ENCODE measurements at places on chromosomes 7 and 10. TPM values are rescaled to one million over a fixed set of nuclear protein-coding genes. Genes with fewer than 3 reads are reported as not detected.

DNA sequence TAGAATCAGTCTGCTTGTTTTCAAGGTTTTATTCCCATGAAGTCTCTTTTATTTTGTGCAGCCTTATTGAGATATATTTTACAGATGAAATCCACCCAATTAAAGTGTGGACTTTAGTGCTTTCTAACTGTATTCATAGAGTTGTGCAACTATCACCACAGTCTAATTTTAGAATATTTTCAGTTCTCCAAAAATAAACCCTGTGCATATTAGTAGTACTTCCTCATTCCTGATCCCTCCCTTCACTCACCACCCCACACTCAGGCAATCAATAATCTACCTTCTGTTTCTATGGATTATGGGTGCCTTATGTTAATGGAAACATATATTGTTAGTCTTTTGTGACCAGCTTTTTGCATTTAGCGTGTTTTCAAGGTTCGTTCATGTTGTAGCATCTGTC, 185.7 kb upstream of the TMEM72 start:
- no peak for DNase-seq
- H3K27me3 ChIP-seq, result no peaks in the 10 kb centered on the region
- no peak overlapping the region for H3K27ac ChIP-seq
- H3K4me1 ChIP-seq, result no peaks in the 10 kb centered on the region

GRCh38 chr10:11934262-11934661, 108.3 kb downstream of the UPF2 start:
- H3K4me3 ChIP-seq, result no peak overlapping the region
- peaks cover 36% of the 10 kb centered on the region for H3K36me3 ChIP-seq
- no peaks in the 10 kb centered on the region for H3K27me3 ChIP-seq
- DNase-seq, result no peak
- H3K4me1 ChIP-seq, result no peaks in the 10 kb centered on the region

DNA sequence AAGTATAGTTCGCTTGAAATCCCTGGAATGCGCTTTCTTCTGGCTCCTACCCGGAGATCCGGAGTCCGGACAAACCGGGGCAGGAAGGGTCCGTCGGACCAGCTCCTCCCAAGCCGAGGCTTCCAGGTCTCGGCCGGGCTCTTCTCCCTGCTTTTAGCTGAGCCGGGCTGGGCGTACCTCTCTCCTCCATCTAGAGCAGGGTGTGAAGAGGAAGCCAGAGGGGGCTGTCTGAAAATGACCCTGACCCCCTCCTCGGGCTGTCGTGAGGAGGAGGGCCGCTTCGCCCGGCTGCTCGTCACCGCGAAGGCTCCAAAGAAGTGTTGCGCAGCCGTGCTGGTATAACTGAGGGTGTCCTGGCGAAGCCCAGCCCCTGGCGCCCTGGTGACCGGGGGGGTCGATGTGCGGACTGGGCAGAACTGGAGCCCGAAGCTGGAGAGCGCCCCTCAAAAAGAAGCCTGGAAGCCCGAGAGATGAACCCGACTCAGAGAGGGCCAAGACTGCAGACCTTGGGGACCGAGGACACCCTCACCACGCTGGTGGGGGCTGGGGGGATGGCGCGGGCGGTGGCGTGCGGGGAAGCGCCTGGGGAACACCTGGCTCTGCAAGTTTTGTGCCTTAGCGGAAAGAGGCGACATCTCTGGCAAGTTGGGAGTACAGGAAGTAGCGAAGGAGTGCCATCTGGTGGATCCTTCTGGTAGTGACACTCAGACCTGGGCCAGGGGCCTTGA, 5.7 kb downstream of the KAZALD1 start:
- H3K27ac ChIP-seq, result peak overlapping the region; percentile 13
- peak; percentile 97 for DNase-seq
- H3K4me1 ChIP-seq, result peaks cover 12% of the 10 kb centered on the region
- H3K4me3 ChIP-seq, result peak overlapping the region; percentile 60

GRCh38 chr7:112089551-112089950, 116.6 kb downstream of the DOCK4 start:
- no peak overlapping the region for H3K27ac ChIP-seq
- no peak overlapping the region for H3K4me3 ChIP-seq
- no peak for DNase-seq

GRCh38 chr7:38318241-38318640, 44.8 kb upstream of the TARP start:
- no peak for DNase-seq
- no peak overlapping the region for H3K4me3 ChIP-seq
- no peaks in the 10 kb centered on the region for H3K27me3 ChIP-seq
- peak overlapping the region; percentile 31 for H3K27ac ChIP-seq
- no peaks in the 10 kb centered on the region for H3K36me3 ChIP-seq

DNA sequence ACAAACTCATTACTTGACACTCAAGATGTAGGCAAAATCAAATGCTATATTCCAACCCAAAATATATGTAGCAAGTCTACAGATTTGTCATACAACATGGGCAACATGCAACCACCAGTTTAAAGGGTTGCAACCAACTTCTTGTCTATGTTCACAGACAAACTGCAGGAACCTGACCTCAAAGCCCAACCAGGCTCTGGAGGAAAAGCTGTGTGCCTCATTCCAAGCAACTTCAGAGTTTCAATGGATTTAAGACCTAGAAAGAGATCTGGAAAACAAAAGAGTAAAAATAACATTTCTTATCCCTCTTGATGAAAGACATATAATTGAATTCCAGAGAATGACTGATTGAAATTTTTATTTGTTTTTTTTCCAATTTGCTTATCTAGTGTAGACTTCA, 300.5 kb upstream of the ETV1 start:
- H3K4me1 ChIP-seq, result no peaks in the 10 kb centered on the region
- H3K4me3 ChIP-seq, result no peak overlapping the region
- DNase-seq, result no peak
- H3K36me3 ChIP-seq, result no peaks in the 10 kb centered on the region

DNA sequence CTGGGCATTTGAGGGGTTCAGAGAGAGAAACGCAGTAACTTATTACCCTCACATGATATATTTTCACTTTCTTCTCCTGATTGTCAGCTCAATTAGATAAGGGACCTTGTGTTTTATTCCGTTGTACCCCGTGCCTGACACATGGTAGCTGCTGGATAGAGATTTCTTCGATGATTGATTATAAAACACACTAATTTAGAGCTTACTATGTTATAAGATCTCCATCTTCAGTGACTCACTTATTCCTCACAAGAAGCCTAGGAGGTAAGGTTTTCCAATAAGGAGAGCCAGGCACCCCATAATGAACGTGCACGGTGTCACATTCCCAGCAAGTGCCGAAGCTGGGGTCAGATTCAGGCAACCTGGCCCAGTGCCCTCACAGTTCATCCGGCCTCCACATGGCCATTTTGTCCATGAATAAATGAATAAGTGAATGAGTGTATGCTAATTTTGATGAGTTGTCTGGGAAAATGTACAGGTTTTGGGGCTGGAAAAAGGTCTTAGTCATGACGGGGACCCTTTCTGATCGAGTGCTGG, 138.1 kb upstream of the CDCA7L start:
- H3K4me3 ChIP-seq, result peak overlapping the region; percentile 68
- H3K27ac ChIP-seq, result no peak overlapping the region
- no peaks in the 10 kb centered on the region for H3K36me3 ChIP-seq
- DNase-seq, result no peak
- H3K4me1 ChIP-seq, result no peaks in the 10 kb centered on the region

- no peak overlapping the region for H3K4me3 ChIP-seq
- no peaks in the 10 kb centered on the region for H3K27me3 ChIP-seq
- H3K36me3 ChIP-seq, result no peaks in the 10 kb centered on the region
- no peaks in the 10 kb centered on the region for H3K4me1 ChIP-seq
Measured at GRCh38 chr7:171912-172515, 20.4 kb upstream of the FAM20C start.

DNA sequence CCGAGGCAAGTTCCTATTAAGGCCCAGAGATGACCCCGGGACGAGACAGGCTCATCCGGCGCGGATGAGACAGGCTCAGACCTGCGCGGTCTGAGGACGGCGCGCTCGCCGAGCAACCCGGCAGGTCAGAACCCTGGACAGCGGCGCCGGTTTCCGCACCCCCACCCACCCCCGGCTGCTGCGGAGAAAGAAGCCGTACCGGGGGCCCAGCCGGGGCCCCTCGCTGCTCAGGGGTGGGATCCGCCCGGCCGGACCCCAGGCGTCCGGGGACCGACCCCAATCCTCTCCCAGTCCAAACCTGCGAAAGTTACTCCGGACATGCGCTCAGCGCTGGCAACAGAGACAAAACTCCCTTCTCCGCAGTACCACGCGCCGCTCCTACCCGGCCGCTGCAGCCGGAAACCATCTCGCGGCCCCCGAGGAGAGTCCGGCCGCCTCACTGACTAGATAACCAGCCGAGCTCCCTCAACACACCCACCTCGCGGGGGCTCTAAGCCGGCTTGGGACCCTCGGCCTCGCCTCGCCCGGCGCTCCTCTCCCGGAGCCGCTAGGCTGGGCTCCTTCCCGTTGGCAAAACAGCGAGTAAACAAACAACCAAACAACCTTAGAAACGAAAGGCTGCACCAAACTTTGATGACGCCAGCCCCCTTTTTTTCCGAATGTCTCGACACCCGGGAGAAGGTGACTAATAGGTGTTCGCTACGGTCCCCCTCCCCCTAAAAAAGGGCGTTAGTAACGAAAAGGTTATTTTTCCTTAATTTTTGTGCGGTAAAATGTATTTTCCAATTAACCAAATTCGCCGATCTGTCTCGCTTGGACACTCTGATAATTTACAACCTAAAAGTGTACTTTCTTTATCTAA, 2.3 kb upstream of the DRGX start:
- H3K27ac ChIP-seq, result no peak overlapping the region
- no peak for DNase-seq
- no peak overlapping the region for H3K4me3 ChIP-seq
- no peaks in the 10 kb centered on the region for H3K27me3 ChIP-seq
- H3K4me1 ChIP-seq, result no peaks in the 10 kb centered on the region

Gene GIMAP6
- total RNA-seq, result not detected

Gene FZD1
- total RNA-seq, result 20.8 TPM

DNA sequence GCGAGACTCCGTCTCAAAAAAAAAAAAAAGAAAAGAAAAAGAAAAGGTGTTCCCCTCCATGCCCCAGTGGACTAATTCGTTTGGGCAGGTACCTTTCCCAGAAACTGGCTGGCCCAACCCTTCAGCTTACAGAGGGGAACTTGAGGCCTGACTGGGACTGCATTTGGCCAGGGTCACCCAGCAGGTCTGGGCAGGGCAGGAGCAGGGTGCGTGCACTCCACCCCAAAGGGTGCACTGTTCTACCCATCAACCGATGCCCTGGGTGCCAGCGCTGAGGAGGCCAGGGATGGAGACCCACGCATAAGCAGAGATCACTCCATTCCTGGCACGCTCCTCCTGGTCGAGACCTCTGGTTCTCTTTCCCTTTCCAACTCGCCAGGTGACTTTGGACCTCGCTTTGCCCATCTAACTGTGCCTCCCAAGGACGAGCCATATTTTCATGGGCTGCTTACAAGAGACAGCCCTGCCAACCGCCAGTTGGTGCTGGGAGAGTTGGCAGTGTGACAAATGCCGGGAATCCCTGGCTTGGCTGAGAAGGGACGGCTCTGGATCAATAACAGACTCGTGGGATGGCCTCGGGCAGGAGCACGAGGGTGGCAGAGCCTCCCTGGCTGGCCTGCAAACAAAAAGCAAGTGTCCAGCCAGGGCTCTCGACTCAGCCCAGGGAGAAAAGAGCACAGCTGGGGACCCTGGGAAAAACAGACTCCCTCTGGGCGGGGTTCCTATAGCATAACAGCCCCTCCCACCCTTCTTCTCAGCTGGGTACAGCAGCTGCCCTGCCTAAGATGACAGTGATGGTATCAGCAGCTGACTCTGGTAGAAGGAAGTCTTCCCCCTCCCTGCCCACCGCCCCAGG, 7.9 kb downstream of the HSPB1 start:
- peak; percentile 99 for DNase-seq
- H3K4me3 ChIP-seq, result no peak overlapping the region
- peak overlapping the region; percentile 60 for H3K27ac ChIP-seq
- no peaks in the 10 kb centered on the region for H3K36me3 ChIP-seq
- H3K27me3 ChIP-seq, result no peaks in the 10 kb centered on the region

Gene DNTT
- not detected for total RNA-seq

DNA sequence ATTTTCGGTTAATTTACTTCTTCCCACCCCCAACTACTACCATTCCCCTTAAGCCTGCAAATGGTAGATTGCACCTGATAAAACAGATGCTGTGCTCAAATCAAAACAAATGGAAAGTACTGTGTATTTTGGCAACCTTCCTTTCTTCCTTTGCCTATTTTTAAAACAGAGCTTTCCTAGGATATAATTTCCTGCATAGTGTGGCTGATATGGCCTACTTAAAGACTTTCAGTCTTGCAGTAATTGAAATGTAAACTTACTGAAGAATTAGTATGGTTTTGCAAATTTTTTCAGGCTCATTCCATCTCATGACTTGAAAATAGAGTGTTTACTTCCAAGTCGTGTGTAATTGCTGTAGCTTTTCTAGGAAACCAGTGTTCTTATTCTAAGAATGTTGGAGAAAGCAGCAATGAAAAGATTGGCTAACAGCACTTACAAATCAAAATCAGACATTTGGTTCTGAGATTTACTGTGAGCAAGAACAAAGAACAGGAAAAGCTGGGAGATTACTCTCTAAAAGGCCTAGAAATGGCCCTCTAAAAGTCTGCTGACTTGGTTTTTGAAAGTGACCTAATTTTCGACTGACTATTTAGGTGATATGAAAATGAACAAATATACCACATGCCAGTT, 52.0 kb downstream of the REEP3 start:
- peak overlapping the region; percentile 11 for H3K27ac ChIP-seq
- H3K27me3 ChIP-seq, result no peaks in the 10 kb centered on the region
- H3K4me3 ChIP-seq, result no peak overlapping the region
- peak; percentile 31 for DNase-seq
- H3K36me3 ChIP-seq, result no peaks in the 10 kb centered on the region

Gene ANKRD61
- 0.63 TPM for total RNA-seq

DNA sequence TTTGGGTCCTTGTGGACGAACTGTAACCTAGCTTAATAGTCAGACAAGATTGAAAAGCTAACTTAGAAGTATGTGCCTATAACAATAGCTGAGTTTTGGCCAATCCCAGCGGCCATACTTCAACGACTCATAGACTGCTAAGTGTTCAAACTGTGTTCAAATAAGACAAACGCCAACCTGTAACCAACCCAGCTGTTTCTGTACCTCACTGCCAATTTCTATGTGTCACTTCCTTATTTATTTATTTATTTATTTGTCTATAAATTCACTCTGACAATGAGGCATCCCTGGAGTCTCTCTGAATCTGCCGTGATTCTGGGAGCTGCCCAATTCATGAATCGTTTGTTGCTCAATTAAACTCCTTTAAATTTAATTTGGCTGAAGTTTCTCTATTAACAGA, 21.7 kb downstream of the ST8SIA6 start:
- no peak overlapping the region for H3K4me3 ChIP-seq
- no peak overlapping the region for H3K27ac ChIP-seq
- H3K4me1 ChIP-seq, result no peaks in the 10 kb centered on the region
- H3K27me3 ChIP-seq, result no peaks in the 10 kb centered on the region
- no peaks in the 10 kb centered on the region for H3K36me3 ChIP-seq

Measured in SJCRH30 (cell line).